Activated CD8-positive, alpha-beta memory T cell treated with anti-CD3 and anti-CD28 coated beads for 4 hours (primary cell): ENCODE measurements at places on chromosomes 13 and 19.
A peak's percentile ranks its signal among the peaks of the same experiment; 100 is the strongest.

DNA sequence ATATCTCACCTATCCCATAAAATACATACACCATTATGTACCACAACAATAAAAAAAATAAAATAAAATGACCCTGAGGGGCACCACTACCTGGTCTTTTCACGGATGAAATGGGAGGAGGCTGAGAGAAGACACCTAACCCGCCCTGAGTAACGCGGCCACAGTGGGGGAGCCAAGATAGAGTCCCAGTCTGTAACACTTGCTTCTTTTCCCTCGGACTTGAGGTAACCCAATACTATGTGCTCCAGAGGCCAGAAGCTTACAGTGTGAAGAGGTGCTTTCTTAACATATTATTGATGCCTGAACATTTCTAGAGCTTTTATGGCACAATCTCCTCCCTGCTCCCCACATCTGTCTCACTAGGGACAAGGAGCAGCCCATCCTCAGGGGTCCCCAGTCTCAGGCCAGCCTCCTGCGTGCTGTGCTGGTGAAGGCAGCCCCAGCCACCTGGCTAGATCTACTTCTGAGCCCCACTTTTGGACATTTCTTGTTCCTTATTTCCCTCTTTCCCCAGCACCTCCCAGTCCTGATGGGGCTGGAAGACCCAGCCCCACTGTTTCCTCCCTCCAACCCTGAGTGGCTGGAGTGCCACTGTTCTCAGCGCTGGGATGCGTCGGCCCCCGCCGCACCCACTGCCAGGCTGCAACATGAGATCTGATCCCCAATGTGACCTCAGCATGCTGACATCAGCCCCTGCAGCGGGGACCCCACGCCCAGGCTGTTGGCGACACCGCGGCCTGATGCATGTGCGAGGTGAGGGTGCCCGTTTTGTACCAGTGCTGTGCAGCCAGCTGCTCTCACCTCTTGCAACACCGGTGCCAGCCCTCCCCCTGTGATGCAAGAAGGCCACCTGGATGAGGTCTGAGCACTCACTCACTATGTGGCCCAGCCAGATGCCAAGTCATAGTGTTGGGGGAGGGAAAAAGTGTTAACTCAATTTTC, 143.3 kb downstream of the DCLK1 start:
- DNase-seq, result no peak

GRCh38 chr19:45075301-45076028, 813 bp downstream of the ZNF296 start:
- DNase-seq, result no peak

- no peak for DNase-seq
Observed at GRCh38 chr19:14059093-14059480, 2.8 kb downstream of the PALM3 start.

- no peak for DNase-seq
Observed at GRCh38 chr13:48489666-48490065, 43.2 kb downstream of the RCBTB2 start.

GRCh38 chr13:49858178-49858856, 65.8 kb upstream of the KPNA3 start:
- DNase-seq, result no peak

- no peak for DNase-seq
Observed at GRCh38 chr13:46369506-46370277, 17.4 kb downstream of the RUBCNL start.

DNA sequence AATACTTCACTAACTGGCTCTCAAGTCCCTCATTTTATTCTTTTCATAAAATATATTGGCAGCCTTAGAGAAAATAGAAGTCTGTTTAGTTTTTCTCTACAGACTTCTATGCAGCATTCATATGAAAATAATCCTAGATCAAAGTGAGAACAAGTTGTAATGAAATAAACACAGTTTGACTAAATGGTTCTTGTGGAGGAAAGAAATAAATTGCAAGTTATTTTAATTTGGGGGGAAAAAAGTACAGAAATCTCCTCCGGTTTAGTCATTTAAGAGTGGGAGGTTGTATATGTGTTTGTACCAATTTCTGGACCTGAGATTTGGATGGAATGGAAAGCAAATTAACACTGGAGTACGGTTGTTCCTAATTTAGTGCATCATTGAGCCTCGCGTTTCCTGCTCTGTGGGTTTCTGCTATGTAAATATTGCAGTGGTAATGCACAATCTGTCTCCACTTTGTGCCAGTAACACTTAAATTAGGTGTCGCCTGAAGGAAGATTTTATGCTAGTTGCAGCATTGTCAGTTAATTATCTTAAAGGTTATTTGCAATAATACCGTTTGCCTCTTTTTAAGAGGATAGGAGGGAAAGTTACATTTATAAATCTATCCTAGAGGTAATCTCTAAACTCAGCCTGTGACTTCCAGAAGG, 100.2 kb downstream of the ZIC5 start:
- no peak for DNase-seq

- no peak for DNase-seq
Observed at GRCh38 chr13:96837809-96838208, 156.5 kb downstream of the OXGR1 start.

DNA sequence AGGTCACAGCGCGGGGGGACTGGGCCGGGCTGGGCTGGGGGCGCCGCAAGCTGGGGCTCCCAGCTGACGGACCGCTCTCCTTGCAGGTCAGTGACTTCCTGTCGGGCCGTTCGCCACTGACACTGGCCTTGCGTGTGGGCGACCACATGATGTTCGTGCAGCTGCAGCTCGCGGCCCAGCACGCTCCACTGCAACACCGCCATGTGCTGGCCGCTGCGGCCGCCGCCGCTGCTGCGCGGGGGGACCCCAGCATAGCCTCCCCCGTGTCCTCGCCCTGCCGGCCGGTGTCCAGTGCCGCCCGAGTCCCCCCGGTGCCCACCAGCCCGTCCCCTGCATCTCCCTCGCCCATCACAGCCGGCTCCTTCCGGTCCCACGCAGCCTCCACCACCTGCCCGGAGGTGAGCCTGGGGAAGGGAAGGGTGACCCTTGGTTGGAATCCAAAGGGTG, 5.7 kb downstream of the MIDN start:
- DNase-seq, result no peak

GRCh38 chr19:23283925-23284324, 33.7 kb upstream of the ZNF724 start:
- peak; percentile 38 for DNase-seq

- DNase-seq, result no peak
Observed at GRCh38 chr13:58855283-58855682, 1223.7 kb downstream of the PCDH17 start.

DNA sequence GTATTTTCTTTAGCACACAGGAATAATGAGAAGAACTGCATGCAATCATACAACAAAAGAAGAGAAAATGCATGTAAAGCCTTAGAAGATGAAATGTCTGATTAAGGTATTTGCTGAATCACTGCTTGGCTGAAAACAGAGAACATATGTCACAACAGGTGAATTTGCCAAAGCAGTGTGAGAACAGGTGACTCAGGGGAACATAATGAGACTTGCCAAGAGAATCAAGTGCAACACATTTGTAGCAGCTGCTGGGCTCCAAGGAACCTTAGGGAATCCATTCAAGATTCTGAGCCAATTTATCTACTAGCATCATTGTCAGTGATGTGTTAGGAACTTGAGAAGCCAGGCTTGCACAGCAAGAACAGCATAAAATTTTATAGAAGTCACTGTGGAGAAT, 273.1 kb downstream of the PCDH20 start:
- DNase-seq, result no peak

DNA sequence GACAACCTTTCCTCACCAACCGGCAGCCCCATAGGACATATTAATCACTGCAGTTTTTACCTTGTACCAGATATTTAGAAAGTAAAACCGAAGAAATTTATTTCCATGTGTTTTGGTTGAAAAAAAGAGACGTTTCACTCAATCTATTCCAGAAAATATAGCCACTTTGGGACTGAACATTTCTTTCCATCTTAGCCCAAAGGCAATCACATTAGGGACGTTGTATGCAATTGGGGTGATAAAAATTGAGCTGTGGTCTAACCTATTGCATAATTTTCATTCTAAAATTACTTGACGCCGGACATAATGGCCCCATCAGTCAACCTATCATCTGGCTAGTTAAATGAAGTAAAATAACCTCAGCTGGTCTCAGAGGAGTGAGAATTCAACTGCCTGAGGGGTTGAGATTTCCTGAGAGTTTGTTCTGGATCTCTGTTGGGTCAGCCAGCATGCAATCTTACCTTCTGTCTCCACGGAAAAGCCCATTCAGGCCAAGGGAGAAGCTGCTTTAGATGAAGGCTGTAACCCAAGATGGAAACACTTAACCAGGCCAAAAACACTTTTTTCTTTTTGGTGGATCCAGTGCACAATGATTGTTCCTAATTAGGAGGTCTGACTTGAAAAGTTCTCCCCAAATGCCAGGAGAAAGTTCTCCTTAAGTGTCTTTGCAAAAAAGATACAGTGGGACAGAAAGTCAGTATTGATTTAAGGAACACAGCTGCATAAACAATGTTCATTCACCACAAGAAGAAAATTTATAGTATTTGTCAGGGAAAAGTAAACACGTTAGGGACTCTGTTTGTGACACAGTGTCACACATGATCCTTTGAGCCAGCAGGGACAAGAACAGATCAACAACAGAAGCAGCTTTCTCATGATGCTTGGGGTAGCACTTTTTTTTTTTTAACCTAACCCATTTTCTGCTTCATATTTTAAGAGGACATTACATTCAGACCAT, 34.1 kb downstream of the DLEU7 start:
- DNase-seq, result no peak

GRCh38 chr19:5628461-5628860, 5.6 kb downstream of the SAFB start:
- DNase-seq, result no peak

DNA sequence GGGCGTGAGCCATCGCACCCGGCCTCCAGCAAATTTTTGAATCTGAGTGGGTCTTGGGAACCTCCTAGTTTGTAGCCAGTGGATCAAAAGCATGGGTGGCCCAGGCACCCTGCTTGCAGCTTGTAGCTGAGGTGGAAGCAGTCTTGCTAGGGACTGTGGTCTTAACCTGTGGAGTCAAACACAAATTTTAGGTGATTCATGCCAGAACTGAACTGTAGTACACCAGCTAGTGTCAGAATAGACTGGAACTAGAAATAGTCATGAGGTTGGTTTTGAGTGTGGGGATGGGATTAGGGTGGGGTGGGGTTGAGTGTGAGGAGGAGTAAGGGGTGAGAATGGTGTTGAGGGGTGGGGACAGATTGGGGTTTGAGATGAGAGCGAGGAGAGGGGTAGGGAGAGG, 5.8 kb downstream of the LIM2 start:
- no peak for DNase-seq
